Choroid plexus epithelial cell (primary cell): ENCODE measurements at places on chromosomes 11 and 22.

- DNase-seq = no peak
These were observed 1180.8 kb downstream of the JRKL start for GRCh38 chr11:97570636-97571035.

- peak; percentile 44 for DNase-seq
These were observed 5.4 kb upstream of the APOL2 start for GRCh38 chr22:36244522-36245391.

- no peak for DNase-seq
These were observed 834 bp upstream of the FADS1 start for GRCh38 chr11:61817471-61818202.

DNA sequence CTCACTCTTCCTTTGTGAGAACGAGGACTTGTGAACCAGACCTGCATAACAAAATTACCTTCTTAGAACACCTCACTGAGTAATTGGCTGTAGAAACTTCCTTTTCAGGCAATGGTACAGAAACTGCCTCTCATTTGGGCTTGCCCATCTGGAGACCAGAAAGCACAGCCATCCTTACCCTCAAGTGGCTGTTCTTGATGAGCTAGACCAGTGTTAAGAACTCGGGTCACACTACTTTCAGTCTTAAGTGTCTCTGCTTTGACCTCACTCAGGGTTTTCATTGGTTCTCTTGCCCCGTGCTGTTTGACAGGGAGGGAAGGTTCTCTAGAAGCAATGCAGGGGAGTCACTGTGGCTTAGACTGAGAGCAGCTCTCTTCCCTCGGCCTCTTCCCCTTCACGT is 29.3 kb downstream of the NAT10 start:
- no peak for DNase-seq

DNA sequence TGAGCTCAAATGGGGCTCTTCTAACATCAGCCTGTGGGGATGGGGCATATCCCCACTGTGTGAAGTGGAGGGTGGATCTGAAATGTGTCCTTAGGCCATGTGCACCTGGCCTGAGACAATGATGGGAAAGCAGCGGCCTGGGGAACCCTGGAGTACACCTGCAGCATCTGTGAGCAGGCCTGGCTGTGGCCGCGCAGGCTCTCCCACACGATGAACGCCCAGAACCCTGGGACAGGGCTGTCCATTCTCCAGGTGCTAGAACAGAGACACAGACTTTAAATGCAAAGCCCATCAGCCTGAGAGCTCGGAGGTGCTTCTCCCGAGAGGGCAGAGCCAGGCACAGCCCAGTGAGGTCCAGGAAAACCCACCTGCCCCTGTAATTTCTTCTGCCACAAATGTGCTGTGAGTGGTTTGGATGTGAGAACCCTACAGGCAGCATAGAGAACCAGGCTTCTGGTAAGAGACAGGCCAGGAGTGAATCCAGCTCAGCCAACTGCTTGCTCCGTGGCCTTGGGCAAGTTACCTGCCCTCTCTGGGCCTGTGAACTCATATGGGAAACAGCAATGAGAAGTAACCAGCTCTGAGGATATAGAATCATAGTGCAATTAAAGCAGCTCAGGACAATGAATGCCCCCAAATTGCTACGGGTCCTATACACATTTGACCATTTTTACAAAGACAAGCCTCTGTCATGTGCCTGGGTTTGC is 167.9 kb downstream of the SHANK2 start:
- no peak for DNase-seq

DNA sequence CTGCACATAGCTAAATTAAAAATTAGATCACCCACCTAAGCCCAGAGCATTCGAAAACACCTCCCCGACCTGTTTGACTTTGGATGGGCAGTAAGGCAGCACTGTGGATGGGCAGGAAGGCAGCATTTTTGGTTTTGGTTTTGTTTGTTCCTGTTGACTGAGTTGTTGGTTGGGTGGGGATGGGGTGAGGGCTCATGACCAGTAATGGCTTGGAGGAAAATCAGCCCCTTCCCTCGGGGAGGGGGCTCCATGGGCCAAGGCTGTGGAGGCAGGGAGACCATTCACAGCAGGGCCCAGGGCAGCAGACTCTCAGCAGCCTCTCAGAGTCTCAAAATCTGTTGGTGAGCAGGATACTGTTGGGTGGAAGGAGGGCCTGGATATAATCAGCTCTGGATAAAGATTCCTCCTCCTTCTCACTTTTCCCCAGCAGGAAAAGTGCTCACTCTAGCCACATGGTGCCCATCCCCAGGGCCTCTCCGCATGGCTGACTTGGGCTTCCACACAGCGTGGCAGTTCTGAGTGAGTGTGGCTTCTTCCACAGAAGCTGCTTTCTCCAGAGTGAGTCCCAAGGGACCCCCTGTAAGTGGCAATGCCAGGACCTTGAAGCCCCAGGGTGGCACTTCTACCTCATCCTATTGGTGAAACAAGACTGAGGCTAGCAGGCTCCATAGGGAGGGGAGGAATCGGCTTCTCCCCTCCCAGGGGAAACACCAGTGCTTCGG is 1491.2 kb downstream of the BRD1 start:
- DNase-seq = no peak

- no peak for DNase-seq
These were observed 98.6 kb downstream of the SEZ6L start for GRCh38 chr22:26267856-26268255.

- DNase-seq = peak; percentile 79
These were observed 160.9 kb downstream of the ADAMTS15 start for GRCh38 chr11:130609121-130610035.

GRCh38 chr11:126834573-126834972 is 166.0 kb downstream of the KIRREL3 start:
- no peak for DNase-seq

DNA sequence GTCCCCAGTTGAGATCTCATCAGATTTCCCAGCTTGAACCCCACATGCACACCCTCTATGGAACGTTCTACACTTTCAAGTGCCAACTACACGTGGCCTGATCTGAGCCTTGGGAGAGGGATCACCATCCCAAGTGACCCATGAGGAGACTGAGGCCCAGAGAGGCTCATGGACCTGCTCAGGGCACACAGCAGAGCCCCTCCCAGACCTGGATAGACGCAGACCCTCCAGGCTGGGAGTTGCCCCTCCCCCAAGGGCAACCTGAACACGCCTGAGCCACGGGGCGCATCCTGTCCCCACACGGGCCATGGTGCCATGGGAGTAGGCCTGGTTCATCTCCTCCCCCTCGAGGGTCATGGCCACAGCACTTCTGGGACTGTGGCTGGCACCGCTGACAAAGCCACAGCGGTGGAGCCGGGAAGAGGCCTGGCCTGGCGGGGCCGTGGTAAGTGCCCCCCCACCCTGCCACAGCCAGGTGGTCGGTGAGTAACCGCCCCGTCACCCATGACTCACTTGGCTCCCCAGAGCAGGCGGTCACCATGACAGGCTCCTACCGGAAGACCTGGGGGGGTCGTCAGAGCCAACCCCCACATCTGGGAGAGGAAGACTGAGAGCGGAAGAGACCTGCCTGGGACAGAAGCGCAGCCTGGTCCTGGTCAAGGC is 8.1 kb downstream of the WNT7B start:
- peak; percentile 37 for DNase-seq

- DNase-seq = no peak
These were observed 34.9 kb upstream of the MYEOV start for GRCh38 chr11:69259096-69259495.

DNA sequence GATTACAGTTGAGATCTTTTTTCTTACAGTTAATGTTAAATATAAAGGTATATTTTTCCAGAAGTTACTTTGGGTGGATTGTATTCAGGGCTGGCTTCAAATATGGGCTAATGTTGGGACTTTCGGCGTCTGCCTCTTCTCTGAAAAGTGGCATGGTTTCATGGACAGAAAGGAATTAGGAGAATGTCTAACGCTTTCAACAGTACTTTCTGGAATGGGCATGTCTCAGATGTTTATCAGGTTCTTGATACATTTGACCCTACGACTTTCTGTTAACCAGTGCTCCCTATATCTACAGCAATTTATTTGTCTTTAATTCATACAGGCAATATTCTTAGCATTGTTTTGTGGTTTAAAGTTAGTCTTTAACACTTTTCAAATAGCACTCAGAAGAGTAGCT is 33.7 kb downstream of the ZC3H12C start:
- peak; percentile 52 for DNase-seq

- no peak for DNase-seq
These were observed 3.8 kb downstream of the PRPF19 start for GRCh38 chr11:60902625-60903024.

GRCh38 chr22:20111045-20111688 is 4.7 kb upstream of the RANBP1 start:
- DNase-seq = peak; percentile 33

GRCh38 chr22:20905415-20906386 is 11.5 kb upstream of the CRKL start:
- DNase-seq = no peak

DNA sequence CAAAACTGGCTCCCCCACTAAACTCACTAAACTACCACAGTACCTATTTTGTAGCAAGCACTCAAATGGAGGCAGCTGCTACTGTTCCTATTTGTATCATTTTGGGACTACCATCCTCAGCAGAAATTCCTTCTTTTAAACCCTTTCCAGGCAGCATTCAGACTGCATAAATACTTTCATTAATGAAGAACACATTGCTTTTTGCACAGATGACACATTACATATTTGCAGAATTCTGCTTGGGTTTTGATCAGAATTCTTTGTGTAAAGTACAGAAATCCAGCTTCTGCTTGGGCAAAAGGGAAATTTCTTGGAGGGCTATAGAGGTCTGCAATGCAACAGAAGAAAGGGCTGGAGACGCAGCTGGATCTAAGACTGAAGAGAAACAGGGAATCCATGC is 24.2 kb downstream of the RBX1 start:
- DNase-seq = no peak

DNA sequence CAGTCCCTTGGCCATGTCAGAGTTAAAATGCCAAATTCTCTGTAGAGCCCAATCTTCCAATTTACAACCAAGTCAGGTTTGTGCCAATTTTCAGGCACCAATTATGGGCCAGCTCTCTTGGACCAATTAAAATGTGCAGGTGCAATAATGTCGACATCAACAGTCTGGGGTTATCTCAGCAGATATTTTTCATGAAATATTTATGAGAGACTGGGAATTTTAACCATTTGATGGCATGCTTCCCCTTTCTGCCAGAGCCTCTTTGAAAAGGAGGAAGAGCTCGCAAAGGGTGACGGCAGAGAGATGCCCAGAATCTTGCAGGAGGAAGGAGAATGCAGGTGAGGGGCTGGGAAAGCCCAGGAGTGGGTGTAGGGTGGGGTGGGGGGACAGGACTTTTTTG is 100.8 kb upstream of the SYT13 start:
- no peak for DNase-seq

GRCh38 chr11:44306052-44306917 is 3.7 kb downstream of the ALX4 start:
- DNase-seq = no peak

- no peak for DNase-seq
These were observed 47.7 kb downstream of the AMOTL1 start for GRCh38 chr11:94815705-94816344.
